ENCODE measurements at places on chromosomes 13 and 19. TPM values are rescaled to one million over a fixed set of nuclear protein-coding genes. Genes with fewer than 3 reads are reported as not detected.
A peak's percentile ranks its signal among the peaks of the same experiment; 100 is the strongest.

GRCh38 chr19:3276341-3276799, 51.9 kb downstream of the CELF5 start:
- H3K4me1 ChIP-seq: peaks cover 16% of the 10 kb centered on the region
- peak; percentile 69 for DNase-seq
- peak overlapping the region; percentile 43 for H3K4me3 ChIP-seq
- H3K36me3 ChIP-seq: no peaks in the 10 kb centered on the region
- no peak overlapping the region for H3K27ac ChIP-seq

DNA sequence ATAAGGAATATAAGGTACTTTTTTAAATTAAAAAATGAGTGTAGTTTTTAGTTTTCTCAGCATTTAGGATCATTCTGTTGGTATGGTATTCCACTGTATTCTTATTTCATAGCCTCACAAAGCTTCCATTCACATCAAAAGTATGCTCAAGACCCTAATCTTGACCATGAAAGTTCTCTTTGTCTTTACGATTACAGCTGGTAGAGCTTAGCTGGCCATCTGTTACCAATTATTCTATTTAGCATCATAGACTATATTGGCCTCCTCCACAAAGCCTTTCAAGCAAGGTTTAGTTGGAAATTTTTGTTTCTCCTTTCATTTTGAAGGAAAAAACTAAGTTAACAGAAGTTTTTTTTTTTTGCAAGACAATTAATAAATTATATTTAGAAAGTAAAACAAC, 245.1 kb downstream of the KCTD12 start:
- no peak overlapping the region for H3K27ac ChIP-seq
- H3K4me1 ChIP-seq: no peaks in the 10 kb centered on the region
- H3K36me3 ChIP-seq: no peaks in the 10 kb centered on the region
- no peak overlapping the region for H3K4me3 ChIP-seq
- DNase-seq: no peak
- H3K27me3 ChIP-seq: no peaks in the 10 kb centered on the region

The RDH8 gene
- not detected for total RNA-seq

The GSX1 gene
- total RNA-seq: not detected
